ENCODE measurements at places on chromosomes 2 and 18.

- DNase-seq = no peak
These were observed 1.2 kb upstream of the C2orf72 start for GRCh38 chr2:231036131-231036530.

- DNase-seq = peak; percentile 1
These were observed 565.5 kb downstream of the CCDC85A start for GRCh38 chr2:56749152-56749752.

DNA sequence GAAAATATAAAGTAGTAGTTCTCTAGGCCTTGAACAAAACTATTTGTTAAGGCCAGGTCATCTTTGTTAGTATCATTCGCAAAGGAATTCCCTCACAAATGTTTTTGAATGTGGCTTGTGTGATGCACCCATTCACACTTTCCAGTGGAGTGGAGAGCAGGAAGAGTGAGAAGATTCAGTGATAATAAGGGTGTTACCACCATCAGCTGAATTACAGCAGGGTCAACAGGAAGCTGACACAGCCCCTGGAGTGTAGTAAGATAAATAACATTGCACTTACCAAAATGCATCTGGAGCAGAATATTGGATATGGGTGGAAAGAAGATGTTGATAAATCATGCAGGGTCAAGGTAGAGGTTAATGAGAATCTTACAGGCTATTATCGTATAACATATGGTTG is 231.0 kb downstream of the DSC3 start:
- no peak for DNase-seq

DNA sequence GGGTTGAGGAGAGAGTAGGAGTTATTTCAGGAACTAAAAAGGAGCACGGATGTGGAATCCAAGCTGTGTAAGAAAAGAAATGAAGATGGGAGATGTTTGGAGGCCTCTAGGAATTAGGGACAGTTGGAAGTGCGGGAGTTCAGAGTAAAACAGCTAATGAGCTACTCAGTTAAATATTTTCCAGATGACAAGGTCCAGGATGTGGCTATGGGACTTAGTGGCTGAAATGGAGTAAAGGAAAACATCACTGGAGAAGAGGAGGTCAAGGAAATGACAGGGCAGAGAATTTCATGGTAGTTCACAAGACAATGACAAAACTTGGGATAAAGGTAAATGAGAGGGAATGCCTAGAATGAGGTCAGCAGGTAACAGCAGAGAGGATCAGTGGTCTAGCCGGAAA is 13.0 kb downstream of the GPR155 start:
- DNase-seq = no peak

DNA sequence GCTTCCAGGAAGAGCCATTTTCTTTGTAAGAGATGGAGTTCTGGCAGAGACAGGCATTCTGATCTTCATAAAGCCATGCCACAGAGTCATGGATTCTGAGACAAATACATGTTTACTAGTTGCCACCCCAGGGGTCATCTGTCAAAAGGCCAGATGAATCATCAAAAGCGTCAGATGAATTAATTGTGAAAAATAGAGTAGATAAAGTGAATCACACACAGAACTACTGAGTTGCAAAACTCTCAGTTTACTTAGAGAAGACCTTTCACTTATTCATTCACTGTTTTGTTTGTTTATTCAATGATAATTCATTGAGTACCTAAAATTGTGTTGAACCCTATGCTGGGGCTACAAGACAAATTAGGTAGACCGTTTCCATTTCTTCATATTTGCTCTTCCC is 157.7 kb upstream of the SERPINE2 start:
- DNase-seq = no peak

- DNase-seq = no peak
These were observed 399.7 kb downstream of the MTX2 start for GRCh38 chr2:176668912-176669311.

- DNase-seq = no peak
These were observed 88.8 kb downstream of the CRIM1 start for GRCh38 chr2:36444216-36444936.

DNA sequence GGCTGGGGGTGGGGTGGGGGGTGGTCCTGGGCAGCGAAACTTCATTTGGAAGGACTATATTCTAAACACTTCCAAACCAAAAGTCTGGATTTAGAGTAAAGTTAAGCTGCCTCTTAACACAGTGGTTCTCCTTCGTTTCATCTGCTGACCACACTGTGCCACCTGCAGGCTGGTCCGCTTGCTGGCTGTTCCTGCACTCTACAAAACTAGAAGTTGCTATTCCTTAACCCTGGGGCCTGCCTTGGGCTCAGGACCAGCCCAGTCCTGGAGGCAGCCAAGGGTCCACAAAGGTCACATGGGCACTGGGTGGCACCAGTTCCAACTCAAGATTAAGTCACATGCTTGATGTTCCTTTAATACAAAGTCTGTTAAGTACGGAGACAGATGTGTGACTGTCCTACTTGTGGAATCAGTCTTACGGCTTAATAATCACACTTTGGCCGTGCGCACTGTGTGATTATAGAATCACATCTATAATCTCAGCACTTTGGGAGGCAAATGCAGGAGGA is 195.4 kb downstream of the FAM210A start:
- no peak for DNase-seq

- no peak for DNase-seq
These were observed 114.6 kb upstream of the CDCA7 start for GRCh38 chr2:173240083-173240482.

DNA sequence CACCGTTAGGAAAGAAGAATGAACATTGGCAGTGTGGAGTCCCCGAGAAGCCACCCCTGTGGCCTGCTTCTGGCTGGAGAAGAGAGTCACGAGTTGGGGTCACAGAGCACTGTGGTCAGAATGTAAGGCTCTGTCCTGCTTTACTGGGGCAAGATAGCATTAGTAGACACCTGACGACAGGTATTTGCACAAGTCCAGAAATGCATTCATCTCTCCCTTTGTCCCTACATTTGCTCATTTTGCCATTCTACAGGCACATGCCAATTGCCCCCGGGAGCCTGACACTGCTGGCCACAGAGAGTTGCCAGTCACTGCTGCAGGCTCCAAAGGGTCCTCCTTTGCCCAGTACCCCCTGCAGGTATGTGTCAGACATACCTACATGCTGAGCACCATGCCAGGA is 133.3 kb downstream of the SMAD2 start:
- DNase-seq = no peak

DNA sequence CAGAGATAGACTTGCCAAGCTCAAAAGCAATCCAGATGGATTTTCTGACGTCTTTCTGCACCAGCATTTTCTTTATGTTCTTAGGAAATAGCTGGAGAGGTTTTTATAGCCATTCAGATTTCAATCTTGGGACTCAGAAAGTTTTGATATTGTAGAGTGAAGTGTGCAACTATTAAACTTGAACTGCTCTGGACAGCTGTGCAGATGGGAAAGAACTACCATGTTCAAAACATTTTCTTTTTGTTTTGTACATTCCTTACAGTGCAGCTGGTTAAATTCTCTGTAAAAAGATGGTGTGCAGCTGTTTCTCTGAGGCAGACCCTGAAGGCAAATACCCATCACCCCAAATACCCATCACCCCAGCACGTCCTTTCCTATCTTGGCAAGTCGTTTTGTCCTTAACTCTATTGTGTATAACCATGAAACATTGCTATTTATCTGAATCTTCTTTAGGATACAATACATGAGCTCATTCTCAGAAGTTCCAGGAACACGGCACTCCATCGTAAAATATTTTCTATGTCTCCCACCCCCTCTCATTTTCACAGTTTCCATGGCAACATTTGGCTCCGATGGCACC is 38.8 kb downstream of the AQP4 start:
- no peak for DNase-seq

- DNase-seq = no peak
These were observed 332.2 kb downstream of the EIPR1 start for GRCh38 chr2:3045318-3045921.

DNA sequence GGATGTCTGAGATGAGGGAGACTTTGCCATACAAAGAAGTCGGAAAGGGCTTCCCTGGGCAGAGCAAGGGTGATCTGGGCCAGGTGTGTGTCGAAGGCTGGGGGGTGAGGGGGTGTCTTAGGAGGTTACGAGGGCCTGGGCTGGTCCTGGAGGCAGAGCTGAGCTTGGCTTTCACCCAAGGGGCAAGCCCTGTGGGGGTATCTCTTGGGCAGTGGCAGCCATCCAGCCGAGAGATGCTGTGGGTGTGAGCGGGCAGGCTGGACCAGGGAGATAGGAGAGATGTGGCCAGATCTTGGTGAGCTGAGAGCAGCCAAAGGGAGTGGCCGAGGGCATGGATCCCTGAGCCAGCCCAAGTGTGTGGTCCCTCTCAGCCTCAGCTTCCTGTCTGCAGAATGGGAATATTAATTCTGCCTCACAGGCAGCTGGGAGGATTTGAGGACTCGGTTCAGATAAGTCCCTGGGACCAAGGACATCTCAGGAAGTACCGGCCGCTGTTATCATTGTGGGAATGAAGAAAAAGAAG is 33.0 kb downstream of the MAL start:
- DNase-seq = no peak

- no peak for DNase-seq
These were observed 28.2 kb upstream of the MFF start for GRCh38 chr2:227296671-227297405.

GRCh38 chr2:46448641-46449040 is 30.7 kb upstream of the TMEM247 start:
- no peak for DNase-seq

- DNase-seq = no peak
These were observed 159.9 kb downstream of the PRPF40A start for GRCh38 chr2:152557273-152557888.

DNA sequence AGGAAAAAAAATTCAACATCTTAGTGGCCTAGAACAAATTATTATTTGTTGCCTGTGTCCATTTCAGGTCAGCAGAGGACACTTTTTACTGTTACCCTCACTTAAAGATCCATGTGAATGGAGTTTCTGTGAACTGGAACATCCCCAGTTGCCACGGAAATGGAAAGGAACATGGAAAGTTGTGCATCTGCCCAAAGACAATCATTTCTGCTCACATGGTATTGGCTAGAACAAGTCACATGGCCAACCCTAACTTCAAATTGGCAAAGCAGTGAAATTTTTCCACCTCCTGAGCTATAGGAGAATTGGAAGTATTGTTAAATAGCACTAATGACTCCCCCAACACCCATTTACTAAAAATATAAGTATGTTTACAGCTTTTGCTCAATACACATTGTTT is 71.2 kb upstream of the CCBE1 start:
- no peak for DNase-seq

DNA sequence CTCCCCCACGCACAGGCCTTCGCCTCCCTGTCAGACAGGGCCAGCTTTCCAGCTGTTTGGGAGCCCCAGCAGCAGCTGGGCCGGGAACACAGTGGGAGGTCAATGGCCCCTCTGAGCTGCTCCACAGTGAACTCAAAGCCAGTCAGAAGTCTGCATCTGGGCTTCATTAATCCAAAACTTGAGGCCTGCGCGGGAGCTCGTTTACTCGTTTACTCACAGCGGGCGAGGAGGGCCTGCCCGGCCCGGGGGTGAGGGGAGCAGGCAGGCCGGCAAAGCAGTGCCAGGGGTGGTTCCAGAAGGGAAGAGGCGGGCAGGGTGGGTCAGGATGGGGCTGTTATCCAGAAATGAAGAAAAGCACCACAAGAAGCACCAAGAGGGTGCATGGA is 36.8 kb upstream of the SEMA4C start:
- no peak for DNase-seq

- DNase-seq = no peak
These were observed 273.8 kb upstream of the SLC14A2 start for GRCh38 chr18:45341454-45341853.

GRCh38 chr2:171271971-171272436 is 111.3 kb upstream of the TLK1 start:
- peak; percentile 79 for DNase-seq

GRCh38 chr2:150472511-150472899 is 15.0 kb downstream of the RND3 start:
- no peak for DNase-seq

Data from NCI-H2029 (cell line).